Upper lobe of left lung (tissue), 6 donors: ENCODE measurements at places on chromosomes 11 and 22. TPM values are rescaled to one million over a fixed set of nuclear protein-coding genes. Genes with fewer than 3 reads are reported as not detected.

DNA sequence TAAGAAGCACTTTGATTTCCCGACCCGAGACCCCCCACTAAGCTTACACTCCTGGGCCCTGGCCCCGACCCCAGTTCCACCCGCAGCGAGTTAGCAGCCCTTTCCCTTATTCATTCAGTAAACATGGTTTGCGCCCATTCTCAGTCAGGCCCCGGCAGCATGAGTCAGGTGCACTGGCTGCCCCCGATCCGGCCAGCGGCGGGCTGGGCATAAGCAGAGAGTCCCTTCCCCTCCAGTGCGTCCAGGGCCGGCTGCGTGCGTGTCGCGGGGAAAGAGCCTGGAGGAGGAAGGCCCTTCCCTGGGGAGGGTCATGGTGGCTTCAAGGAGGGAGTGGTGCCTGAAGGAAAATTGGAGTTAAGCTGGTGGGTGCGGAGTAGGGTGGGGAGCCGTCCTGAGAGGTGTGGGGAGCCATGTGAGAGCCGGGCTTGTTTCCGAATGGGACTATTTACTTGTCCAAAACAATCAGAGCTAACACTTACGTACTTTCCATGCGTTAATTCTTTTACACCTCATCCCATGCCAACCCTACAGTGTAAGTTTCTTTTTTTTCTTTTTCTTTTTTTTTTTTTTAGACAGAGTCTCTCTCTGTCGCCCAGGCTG is 657 bp downstream of the IGHMBP2 start:
- peaks cover 28% of the 10 kb centered on the region for H3K36me3 ChIP-seq
- peak overlapping the region; percentile 87 for H3K27ac ChIP-seq
- H3K4me3 ChIP-seq: peak overlapping the region; percentile 84
- H3K4me1 ChIP-seq: peaks cover 37% of the 10 kb centered on the region

GRCh38 chr11:2990617-2991451 is 1.3 kb downstream of the NAP1L4 start:
- DNase-seq: no peak
- no peaks in the 10 kb centered on the region for H3K27me3 ChIP-seq
- H3K4me1 ChIP-seq: peaks cover 35% of the 10 kb centered on the region
- peak overlapping the region; percentile 96 for H3K27ac ChIP-seq
- H3K36me3 ChIP-seq: no peaks in the 10 kb centered on the region
- H3K4me3 ChIP-seq: peak overlapping the region; percentile 79

DNA sequence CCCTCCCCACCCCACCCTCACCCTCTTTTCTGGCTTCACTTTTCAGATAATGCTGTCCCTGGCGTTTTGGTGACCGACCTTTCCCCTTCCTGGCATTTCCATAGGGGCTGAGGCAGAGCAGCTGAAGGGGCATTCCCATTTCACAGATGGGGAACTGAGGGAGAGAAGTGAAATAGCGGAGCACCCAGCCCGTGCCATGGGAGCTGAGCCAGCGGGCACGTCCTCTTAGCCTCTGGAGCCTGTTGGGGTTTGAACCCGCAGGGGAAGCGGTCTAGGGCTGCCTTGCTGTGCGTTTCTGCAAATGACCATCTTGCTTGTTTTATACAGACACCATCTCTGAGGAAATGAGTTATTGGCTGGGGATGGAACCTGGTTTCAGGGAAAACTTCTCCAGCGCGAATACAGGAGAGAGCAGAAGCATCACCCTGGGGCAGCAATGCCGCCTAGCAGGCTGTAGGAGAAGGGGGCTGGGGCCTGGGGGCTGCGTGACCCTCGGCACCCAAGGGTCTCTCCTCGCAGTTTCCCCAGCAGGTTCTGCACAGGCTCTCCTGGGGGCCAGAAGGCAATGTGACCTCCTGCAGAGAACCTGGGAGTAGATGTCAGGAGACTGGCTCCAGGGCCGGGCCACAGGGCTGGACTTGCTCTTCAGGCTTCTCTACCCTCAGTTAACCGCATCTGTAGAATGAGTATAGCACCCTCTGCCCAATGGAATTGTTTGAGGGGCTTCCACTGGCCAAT is 1.5 kb downstream of the PTPRJ start:
- peak overlapping the region; percentile 84 for H3K4me3 ChIP-seq
- no peaks in the 10 kb centered on the region for H3K27me3 ChIP-seq
- H3K4me1 ChIP-seq: peaks cover 31% of the 10 kb centered on the region
- peak overlapping the region; percentile 76 for H3K27ac ChIP-seq
- DNase-seq: peak; percentile 62

- H3K36me3 ChIP-seq: peaks cover 11% of the 10 kb centered on the region
- peaks cover 21% of the 10 kb centered on the region for H3K4me1 ChIP-seq
- peak overlapping the region; percentile 90 for H3K4me3 ChIP-seq
- H3K27ac ChIP-seq: peak overlapping the region; percentile 93
These were observed 489 bp downstream of the RNF214 start for GRCh38 chr11:117232911-117233409.

GRCh38 chr11:57703341-57703740 is 8.7 kb downstream of the MED19 start:
- no peak for DNase-seq
- H3K4me3 ChIP-seq: no peak overlapping the region
- H3K4me1 ChIP-seq: no peaks in the 10 kb centered on the region
- H3K27ac ChIP-seq: no peak overlapping the region

- H3K27ac ChIP-seq: peak within 1 kb of the TSS; percentile 95
- no peaks in the 10 kb centered on the region for H3K27me3 ChIP-seq
- peak; percentile 83 for DNase-seq
- H3K36me3 ChIP-seq: no peaks in the 10 kb centered on the region
These were observed at the start of gene CYB5R3 for GRCh38 chr22:42649246-42650099. TSS of gene CYB5R3 (minus strand) at chr22:42649392. CDS start at chr22:42649315, 77 bp downstream.

- peak overlapping the region; percentile 88 for H3K27ac ChIP-seq
- no peak for DNase-seq
- H3K36me3 ChIP-seq: peaks cover 82% of the 10 kb centered on the region
- H3K27me3 ChIP-seq: no peaks in the 10 kb centered on the region
These were observed 52.8 kb downstream of the MYH9 start for GRCh38 chr22:36334821-36335603.

GRCh38 chr22:20799449-20799848 is 25.5 kb downstream of the SERPIND1 start:
- H3K36me3 ChIP-seq: peaks cover 99% of the 10 kb centered on the region
- H3K27me3 ChIP-seq: no peaks in the 10 kb centered on the region
- no peak overlapping the region for H3K4me3 ChIP-seq
- no peak for DNase-seq
- no peak overlapping the region for H3K27ac ChIP-seq

GRCh38 chr22:37647928-37648327 is 8.5 kb downstream of the SH3BP1 start:
- H3K27ac ChIP-seq: no peak overlapping the region
- no peak for DNase-seq
- H3K27me3 ChIP-seq: no peaks in the 10 kb centered on the region
- no peaks in the 10 kb centered on the region for H3K36me3 ChIP-seq

- H3K4me3 ChIP-seq: no peak overlapping the region
- no peak for DNase-seq
- peaks cover 35% of the 10 kb centered on the region for H3K4me1 ChIP-seq
- no peaks in the 10 kb centered on the region for H3K27me3 ChIP-seq
- H3K36me3 ChIP-seq: no peaks in the 10 kb centered on the region
- no peak overlapping the region for H3K27ac ChIP-seq
These were observed 13.2 kb downstream of the EHF start for GRCh38 chr11:34633990-34634693.

DNA sequence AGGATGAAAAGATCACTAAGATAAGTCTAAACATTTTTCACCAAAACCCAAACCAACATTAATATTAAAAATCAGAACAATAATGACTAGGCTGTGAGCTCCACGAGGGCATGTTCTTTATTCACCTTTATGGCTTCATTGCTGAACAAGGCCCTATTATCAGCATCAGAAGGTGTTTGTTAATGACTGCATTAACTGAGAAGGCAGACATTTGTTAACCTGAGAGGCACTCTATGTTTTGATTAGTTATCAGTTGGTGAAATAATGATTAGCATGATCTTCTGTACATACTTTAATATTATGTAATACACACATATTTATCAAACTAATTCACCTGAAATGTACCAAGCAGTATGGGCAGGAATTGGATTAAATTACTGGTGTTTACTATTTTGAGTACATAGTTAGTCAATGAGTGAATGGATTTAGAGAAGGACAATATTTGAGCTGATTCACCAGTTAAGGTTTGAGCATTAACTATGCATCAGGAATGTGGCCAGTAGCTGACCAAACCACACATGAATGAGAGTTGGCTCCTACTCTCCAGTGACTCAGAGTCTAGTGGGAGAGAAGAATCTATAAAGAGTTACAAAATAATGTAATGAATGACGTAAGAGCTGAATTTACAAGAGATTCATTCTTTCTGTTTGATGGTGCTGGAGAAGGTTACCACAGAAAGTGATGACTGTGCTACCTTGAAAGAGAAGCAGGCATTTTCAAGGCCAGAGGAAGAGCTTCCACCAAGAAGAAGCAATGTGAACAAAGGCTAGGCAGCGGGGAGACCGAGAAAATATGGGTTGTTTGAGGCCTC is 6.7 kb downstream of the IL18 start:
- no peaks in the 10 kb centered on the region for H3K27me3 ChIP-seq
- H3K4me1 ChIP-seq: no peaks in the 10 kb centered on the region
- no peak overlapping the region for H3K4me3 ChIP-seq
- DNase-seq: no peak
- no peaks in the 10 kb centered on the region for H3K36me3 ChIP-seq

Gene UBE2L6
- 73.1 TPM for total RNA-seq
